ENCODE measurements at places on chromosomes 2 and 18.

GRCh38 chr2:30269771-30270145 lies 38.4 kb downstream of the LBH start:
- no peak for DNase-seq

- no peak for DNase-seq
Measured at GRCh38 chr2:151900331-151900730, 72.1 kb upstream of the ARL5A start.

GRCh38 chr18:70289351-70290312 lies 787 bp downstream of the SOCS6 start:
- DNase-seq, result peak; percentile 52

- no peak for DNase-seq
Measured at GRCh38 chr2:233464531-233465240, 101.9 kb downstream of the USP40 start.

DNA sequence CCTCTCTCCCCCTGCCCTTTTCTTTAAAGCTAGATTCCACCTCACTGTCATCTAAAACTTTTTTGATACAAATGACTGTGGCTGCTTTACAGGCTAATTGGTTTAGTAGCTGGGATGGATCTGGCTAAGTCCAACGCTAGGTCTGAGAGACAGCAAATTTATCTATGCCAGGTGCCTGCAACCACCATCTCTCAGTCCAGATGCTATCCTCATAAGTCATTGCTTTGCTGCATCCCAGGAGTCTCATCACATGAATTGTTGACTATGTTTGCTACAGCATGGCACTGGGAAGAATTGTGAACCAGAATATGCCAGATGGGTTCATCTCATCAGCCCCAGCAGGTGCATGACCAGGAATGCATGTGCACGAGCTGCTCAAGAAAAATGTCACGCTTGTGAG lies 100.0 kb upstream of the PID1 start:
- no peak for DNase-seq

DNA sequence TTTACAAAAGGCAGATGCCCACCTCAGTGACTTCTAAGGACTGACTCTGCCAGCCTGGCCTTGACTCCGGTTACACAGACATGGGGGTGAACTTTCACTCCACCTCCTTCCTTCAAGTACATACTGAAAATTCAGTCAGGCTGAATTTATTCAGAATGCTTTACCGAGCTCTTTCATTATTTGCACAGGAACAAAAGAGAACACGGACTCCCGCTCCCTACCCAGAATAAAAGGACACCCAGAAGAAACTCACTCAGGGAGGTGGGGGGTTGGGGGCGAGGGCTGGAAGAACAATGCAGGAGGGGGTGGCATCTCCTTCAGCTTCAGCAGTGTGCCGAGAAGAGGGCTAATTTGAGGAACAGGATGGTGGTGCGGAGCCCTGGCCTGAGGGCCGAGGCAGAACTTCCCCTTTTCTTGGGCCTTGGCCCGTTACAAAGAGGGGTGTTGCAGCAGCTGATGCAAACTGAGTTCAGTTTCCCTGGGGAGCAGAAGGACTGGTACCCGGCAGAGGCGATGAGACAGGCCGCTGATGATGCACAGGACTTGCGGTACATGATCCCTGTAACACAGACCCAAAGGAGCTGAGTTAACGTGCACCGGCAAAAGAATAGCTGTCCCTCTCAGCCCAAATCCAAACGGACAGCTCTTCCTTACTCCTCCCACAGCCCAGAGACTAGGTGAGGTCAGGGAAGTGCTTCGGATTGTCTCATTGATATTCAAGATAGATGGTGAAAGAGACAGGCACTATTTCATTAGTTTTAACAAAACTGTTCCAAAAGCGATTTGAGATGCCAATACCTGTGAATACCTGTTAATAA lies 24.1 kb downstream of the LYPD1 start:
- no peak for DNase-seq

DNA sequence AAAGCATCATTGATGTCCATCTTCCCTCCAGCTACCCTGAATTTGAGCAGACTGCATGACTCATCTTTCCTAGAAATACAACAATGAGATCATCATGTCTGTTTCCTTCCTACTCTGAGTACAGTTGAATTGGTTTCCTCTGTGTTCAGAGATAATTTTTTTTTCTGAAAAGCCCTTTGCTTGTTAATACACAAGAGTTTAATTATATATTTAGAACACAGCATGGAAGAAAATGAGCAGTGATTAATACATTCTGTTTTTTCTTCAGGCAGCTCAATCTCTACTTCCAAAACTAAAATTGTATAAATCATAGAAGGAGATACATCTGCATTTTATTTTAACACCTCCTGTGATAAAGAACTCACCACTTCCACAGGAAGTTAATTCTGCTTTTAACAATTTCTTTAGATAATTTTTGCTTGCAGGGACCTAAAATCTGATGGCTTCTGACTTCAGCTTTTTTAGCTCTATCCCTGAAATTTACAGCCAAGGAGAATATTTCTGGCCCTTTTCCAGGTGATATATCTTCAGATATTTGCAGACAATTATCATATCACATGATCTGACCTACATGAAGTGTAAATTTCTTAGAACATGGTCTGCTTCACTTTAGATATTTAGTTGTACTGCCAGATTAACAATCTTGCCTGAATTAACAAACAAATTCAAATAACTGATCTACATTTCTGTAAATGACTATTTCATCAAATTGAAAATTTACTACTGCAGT lies 249.0 kb downstream of the TRIB2 start:
- DNase-seq, result no peak

DNA sequence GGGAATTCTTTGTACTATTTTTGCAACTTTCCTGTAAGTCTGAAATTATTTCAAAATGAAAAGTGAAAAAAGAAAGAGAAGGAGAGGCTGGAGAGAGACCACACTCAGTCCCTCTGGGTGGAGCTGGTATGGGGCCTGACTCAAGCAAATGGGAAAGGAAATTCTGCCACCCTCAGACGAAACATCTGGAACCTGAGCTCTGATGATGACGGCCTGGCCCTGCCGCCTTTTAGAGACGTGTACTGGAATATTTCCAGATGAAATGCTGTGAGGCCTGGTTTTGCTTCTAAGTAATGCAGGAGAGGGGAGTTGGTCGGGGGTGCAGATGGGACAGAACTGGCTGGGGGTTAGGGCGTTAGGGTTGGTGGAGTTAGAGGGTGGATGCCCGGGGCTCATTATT lies 57.4 kb upstream of the GLI2 start:
- no peak for DNase-seq

DNA sequence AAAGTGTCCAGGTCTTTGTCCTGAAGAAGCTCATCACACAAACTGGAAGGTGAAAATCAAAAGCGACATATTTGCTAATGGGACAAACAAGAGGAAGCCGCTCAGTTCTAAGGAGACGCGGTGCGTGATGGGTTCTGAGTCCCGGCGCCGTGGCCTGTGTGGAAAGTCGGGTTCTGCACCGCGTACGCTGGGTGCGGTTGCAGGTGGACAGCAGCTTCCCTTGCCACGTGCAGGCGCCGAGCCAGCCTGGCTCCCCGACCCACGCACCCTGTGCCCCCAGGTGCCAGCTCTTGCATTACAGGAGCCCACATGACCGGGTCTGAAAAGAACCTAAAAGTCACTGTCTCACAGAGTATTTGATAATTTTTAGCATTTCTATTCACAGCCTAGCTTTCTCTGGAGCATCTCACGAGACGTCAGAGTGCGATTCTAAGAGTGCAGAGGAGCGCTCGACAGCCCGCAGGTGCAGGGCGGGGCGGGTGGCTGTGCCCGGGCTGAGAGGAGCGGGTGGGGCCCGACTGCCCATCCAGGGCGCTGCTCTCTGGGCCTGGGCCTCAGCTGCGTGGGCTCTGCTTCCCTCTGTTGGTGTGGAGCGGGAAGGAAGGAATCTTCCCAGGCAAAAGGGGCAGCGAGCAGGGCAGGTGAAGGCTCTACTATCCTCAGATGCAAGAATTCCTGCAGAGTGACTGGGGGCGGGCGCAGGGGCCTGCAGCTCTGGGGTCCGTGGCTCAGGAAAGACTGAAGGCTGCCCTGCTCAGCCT lies 39.4 kb downstream of the MYT1L start:
- no peak for DNase-seq

GRCh38 chr2:74428675-74429074 lies 7.1 kb downstream of the WDR54 start:
- DNase-seq, result no peak

DNA sequence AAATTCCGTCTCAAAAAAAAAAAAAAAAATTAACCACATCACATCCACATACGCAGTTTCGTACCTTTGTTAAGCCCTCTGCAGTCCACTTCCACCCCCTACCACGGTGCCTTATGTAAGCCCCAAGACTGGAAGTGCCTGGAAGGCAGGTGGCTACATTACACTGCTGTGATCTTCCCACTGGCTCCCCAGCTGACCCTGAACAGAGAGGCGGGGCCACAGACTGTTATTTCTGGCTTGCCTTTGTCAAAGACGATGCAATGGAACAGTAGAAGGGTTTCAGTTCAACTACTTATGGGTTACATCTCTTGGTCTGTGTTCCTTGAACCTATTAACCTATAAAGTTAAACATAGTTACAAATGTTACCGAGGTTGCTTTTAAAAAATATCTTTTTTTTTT lies 15.7 kb upstream of the COX7A2L start:
- DNase-seq, result no peak

- DNase-seq, result peak; percentile 27
Measured at GRCh38 chr18:9673296-9674251, 34.5 kb upstream of the RAB31 start.

DNA sequence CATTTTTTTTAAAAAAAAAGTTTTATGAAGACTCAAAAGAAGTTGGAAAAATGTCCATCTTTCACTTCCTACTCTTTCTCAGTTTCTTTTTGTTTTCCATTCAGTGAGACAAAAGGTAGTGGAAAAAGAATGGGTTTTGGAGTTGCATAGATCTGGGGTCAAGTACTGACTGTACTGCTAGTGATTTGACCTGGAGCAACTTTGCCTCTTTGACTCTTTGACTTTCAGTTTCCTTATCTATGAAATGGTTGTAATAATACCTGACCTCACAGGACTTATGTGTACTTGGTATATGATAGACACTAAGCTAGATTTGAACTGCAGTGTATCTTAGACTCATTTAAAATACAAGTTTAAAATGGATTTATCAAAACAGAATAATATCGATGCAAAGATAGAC lies 3.5 kb upstream of the KCNE4 start:
- no peak for DNase-seq

DNA sequence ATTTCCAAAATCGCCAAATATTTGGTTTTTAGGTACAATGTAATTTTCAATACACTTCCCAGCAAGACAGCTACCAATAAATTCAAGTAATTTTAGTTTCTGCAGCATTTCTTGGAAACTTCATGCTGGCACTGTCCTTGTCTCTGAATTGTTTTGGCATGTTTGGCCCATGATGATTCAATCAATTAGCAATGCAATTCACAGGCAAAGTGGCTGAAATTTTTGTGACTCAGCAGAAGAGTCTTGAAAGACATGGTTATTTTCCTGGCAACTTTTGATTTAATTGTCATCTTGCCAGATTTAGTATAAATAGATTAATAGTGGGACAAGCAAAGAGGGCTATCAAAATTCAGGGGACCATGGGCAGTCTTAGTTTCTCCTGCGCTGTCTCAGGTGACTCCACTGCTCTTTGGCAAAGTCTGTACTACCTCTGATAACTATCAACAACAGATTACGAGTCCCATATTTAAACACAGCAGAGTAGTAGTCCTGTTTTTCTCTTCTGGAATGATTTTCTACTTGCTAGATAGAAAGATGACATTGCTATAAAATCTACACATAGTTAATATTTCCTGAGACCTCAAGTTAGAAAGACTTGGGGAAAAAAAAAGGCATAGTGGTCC lies 88.9 kb upstream of the CYP26B1 start:
- DNase-seq, result no peak

GRCh38 chr2:234864506-234864905 lies 87.3 kb upstream of the SH3BP4 start:
- DNase-seq, result no peak

DNA sequence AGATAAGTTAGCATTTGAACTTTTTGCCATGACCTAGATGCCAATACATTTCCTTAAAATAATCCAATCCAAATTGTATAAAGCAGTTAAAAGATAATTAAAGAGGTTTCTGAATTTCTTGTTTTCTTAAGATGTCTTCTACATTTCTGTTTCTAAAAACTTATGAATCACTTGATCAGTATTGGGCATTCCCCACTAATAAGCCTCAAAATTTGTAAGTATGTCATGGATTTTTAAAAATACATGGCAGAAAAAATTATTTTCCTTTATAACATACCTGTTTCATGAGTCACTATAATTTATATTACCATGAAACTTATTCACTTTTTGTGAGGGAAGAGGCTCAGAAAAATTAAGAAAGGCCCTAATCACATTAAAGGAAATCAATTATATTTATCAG lies 90.3 kb upstream of the TFPI start:
- DNase-seq, result no peak
